NCI-H187 (cell line): ENCODE measurements at places on chromosomes 4 and X.

- no peak for DNase-seq
These were observed 5.4 kb upstream of the CCDC120 start for GRCh38 chrX:49053223-49054072.

DNA sequence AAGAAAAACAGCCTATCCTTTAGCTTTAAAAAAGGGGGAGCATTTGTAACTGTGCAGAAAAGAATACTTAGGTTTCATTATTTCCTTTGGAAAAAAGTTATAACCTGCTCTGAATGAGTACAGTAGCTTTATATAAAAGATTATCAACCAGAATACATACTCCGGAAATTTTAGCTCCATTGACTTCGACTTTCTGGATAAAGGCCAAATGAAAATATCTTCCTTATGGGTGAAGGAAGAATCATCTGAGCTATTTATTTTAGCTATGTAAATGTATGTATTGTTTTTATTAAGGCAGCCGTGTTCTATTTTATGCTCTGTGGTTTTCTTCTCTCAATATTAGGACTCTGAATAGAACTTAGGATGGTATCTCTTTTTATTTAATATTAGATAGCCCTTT is 69.0 kb upstream of the ETNPPL start:
- DNase-seq = no peak

DNA sequence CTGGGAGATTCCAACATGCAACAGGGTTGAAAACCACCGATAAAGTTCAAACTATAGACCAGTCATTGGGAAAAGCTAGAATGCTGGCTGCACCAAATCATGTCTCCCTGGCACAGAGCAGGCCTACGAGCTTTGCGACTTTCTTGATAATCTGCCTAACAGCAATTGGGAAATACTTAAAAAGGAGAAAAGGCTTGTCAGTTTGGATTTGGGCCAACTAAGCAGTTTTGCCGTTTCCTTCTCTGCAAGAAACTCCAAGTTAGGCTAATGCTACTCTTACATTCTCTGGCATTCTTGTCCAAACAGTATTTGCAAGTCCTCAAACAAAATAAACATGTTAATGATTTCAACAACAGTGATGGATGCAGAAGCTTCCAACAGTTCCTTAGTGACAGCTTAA is 87.9 kb downstream of the PDK3 start:
- DNase-seq = no peak

DNA sequence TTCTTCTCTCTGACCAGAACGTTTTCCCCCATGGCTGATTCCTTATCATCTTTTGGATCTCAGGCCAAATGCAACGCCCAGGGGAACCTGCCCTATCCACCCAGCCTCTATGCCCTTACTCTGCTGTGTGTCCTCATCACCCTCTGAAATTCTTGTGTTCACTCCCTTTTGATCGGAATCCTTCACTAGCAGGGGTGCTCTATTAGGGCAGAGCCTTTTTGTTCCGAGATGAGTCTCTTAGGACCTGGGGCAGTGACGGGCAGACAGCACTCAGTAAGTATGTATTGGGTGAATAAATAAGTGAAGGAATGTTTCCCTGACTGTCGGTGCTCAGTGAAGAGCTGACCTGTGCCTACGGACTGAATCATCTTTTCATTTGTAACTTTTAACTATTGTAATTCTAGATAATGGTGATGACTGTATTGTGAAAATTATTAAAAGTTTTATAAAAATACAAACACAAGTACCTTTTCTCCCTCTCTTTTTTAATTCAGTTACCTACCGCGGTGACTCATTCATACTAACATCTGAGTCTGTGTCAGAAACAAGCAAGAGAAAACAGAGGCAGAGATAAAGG is 4.8 kb upstream of the TENM3 start:
- DNase-seq = no peak

DNA sequence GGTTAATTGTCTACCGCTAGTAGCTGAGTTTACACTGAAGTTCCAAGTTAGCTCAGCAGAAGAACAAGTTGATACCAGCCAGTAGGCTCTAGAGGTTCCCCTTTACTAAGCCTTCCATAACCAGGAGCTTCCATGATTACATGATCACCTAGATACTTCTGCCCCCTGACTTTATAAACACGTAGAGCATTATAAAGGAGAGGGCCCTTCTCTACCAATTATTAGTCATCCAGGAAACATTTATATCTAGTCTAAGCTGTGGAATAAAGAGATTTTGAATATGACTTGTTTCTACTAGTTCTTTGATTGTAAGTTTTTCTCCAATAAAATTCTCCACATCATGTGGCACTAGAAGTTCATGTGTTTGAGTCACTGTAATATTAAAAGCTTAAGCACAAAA is 818.1 kb upstream of the PCDH10 start:
- DNase-seq = no peak

DNA sequence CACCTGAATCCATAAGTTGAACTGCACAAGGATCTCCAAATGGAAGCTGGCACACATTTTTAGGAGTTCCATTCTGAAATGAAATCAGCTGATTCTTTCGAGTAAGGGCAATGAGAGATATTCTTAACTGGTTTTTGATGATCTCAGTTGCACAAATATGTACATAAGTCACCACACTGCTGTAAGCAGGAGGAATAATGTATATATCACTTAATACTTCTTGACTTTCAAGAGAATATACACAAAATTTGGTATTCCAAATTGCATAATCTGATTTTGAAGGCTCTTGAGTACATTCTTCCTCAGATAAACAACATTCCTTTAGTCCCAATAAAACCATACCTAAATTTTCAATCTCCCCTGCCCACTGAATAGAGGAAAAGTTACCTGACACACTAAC is 8.2 kb downstream of the FANCB start:
- DNase-seq = no peak
